ENCODE measurements at places on chromosomes 7 and 10.

DNA sequence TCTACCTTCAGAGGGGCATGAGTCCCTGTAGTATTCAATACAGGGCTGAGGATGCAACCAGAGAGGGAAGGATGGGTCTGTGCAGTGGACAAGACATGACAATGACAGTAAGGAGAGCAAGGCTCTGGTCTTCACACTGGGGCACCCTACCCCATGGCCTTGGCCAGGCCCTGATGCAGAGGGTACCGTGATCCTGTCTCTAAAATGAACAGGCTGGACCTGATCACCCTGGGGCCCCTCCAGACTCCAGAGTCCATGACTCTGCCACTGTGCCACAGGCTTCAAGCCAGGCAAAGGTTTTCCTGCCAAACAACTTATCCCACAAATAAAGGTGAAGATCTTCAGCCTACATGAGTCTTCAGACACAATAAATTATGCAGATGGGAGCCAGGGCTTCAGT, 4.9 kb downstream of the MAT1A start:
- H3K4me3 ChIP-seq: no peak overlapping the region
- DNase-seq: no peak
- no peaks in the 10 kb centered on the region for H3K36me3 ChIP-seq
- no peaks in the 10 kb centered on the region for H3K27me3 ChIP-seq
- H3K27ac ChIP-seq: no peak overlapping the region

DNA sequence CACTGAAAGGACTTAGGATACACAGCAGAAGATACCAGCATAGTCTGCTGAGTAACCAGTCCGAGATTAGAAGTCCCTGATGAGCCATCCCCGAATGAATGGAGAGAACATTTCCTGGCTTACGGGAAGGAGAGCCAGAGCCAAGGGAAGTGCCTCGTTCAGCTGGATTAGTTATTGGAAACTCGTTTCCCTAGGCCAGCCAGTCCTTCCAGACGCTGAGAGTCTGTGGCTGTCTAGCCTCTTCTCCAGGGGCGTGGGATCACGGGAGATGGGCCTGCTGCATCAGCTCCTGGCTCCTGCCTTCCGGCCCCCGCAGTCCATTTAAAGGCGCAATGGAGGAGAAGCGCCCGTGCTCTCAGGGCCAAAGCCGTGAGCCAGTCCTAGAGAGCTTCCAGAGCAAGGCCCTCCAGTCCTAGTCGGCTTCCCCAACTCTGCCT, 712.8 kb downstream of the PARD3 start:
- no peak for DNase-seq
- H3K4me3 ChIP-seq: no peak overlapping the region
- H3K4me1 ChIP-seq: peaks cover 2% of the 10 kb centered on the region

DNA sequence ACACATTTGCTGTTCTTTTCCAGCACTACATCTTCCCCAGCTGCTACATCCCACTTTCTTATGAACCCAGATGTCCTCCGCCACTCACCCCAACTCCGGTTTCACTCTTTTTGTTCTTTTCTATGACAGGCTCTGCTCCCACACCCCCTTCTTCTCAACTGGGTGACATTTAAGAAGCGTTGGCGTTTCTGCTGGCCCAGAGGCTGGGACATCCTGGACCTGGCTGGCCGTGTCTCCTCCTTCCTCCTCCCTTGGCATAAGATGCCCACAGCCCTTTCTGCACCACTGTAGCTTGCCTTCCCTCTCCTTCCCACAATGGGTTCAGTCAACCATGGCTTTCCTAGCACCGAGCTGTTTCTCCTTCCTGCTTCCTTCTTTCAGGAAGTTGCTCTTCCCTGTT, 9.4 kb upstream of the CALML5 start:
- no peak overlapping the region for H3K4me3 ChIP-seq
- H3K36me3 ChIP-seq: no peaks in the 10 kb centered on the region
- H3K27ac ChIP-seq: no peak overlapping the region
- no peak for DNase-seq
- no peaks in the 10 kb centered on the region for H3K4me1 ChIP-seq
- peaks cover 16% of the 10 kb centered on the region for H3K27me3 ChIP-seq

DNA sequence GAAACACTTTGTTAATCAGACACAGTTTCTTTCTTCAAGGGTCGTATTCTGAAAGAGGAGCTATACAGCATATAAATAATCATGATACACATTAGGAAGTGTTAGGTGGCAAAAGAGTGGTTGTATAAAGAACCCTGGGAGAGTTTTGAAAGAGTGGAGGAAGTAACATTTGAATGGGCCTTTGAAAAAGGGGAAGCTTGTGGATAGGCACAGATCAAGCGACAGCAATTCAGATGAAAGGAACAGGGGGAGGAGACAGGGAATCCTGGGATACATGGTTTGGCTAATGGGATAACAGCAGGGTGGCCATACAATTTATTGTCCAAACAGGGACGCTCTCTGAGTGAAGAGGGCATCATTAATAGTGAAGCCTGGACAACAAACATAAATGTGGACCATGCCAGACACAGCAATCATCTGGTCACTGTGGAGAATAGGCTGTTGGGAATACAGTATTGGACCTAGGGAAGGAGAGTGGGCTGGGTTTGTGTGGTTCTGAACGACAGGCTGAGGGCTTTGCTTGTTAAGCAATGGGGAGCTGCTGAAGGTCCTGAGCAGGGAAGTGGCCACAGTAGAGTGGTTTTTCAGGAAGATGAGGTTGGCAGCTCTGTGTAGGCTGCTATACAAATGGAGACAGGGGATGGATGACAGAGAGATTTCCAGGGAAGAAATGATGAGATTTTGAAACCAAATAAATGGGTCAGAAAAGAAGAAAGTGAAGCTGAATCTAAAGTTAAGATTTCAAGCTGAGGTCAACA, 75.9 kb downstream of the ICA1 start:
- peaks cover 17% of the 10 kb centered on the region for H3K4me1 ChIP-seq
- H3K36me3 ChIP-seq: no peaks in the 10 kb centered on the region
- DNase-seq: no peak
- no peaks in the 10 kb centered on the region for H3K27me3 ChIP-seq
- no peak overlapping the region for H3K4me3 ChIP-seq

DNA sequence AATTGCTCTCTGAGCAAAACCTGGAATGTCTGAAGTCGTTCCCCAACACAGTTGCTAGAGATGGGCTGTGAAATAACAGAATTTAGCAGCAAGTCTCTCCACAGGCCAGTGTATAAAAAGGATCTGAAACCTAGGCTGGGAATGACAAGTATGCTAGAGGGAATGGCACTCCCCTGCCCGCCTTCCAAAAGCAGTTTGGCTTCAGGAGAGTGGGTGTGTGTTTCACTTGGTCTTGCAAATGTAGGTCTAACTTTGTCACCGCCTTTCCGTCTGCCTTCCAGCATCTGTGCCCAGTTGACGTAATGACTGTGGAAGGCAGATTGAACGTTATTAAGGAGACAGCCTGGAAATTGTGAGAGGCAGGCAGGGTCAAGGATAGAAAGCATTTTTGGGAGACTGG, 18.0 kb upstream of the MTURN start:
- peaks cover 5% of the 10 kb centered on the region for H3K36me3 ChIP-seq
- DNase-seq: no peak
- peaks cover 4% of the 10 kb centered on the region for H3K4me1 ChIP-seq
- H3K27me3 ChIP-seq: peaks cover 2% of the 10 kb centered on the region

DNA sequence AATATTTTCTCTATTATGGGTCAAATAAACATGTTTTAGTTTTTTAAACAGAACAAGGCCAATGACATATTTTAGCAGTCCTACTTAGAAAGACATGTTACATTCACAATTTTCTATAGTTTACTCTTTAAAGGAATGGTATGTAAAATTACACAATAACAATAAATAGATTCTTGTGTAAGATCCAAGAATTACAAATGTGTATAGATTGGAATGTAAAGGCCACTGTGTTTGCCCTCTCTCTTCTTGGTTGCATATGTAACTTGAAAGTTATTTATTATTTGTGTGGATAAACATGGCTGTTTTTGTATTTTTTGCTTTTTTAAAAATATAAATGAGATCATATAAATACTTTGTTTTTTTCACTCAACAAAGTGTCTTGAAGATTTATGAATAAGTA, 979.3 kb upstream of the CELF2 start:
- no peaks in the 10 kb centered on the region for H3K36me3 ChIP-seq
- H3K27me3 ChIP-seq: no peaks in the 10 kb centered on the region
- DNase-seq: no peak
- no peak overlapping the region for H3K27ac ChIP-seq
- H3K4me1 ChIP-seq: no peaks in the 10 kb centered on the region
- H3K4me3 ChIP-seq: no peak overlapping the region

GRCh38 chr7:157444843-157445135, 108.0 kb downstream of the DNAJB6 start:
- no peaks in the 10 kb centered on the region for H3K4me1 ChIP-seq
- H3K27me3 ChIP-seq: no peaks in the 10 kb centered on the region
- H3K27ac ChIP-seq: no peak overlapping the region
- DNase-seq: no peak

- H3K27me3 ChIP-seq: no peaks in the 10 kb centered on the region
- DNase-seq: no peak
- peaks cover 8% of the 10 kb centered on the region for H3K36me3 ChIP-seq
- no peaks in the 10 kb centered on the region for H3K4me1 ChIP-seq
- H3K27ac ChIP-seq: no peak overlapping the region
These were observed 39.4 kb downstream of the SLC16A9 start for GRCh38 chr10:59670269-59670668.

All from neuronal stem cell (in vitro differentiated cells).